ENCODE measurements at places on chromosomes 7 and 10.

GRCh38 chr7:11636274-11636673 lies 195.7 kb downstream of the THSD7A start:
- DNase-seq = no peak

DNA sequence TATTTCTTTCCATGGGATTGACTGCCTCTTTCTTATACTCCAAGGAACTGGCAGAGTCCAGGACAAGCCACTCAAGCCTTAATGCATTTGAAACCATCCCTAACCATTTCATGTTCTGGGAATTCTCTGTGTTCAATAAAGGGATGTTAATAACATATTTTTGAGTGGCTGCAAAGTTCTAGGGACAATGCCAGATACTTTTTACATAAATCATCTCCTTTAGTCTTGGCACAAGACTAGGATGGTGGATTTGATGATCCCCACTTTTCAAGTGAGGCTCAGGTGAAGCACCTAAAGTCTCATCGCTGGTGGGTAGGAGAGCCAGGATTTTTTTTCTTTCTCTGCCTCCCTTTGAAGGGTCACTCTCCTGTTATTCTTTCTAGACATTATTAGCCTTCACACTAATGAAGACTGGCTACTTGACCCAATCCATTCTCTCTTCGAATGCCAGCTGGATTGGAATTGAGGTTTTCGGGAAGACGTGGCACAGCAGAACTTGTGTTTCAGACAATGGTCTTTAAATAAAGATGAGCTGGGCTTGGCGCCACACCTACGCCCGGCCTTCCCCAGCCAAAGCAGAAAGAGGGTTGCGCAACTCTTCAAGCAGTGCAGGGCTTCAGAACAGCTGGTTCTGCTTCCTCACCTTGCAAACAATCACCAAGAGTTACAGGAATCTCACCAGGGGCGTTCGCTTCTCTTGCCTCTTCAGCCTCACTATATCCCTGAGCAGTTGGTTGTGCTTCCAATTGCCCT lies 73.8 kb upstream of the BMPER start:
- DNase-seq = no peak

DNA sequence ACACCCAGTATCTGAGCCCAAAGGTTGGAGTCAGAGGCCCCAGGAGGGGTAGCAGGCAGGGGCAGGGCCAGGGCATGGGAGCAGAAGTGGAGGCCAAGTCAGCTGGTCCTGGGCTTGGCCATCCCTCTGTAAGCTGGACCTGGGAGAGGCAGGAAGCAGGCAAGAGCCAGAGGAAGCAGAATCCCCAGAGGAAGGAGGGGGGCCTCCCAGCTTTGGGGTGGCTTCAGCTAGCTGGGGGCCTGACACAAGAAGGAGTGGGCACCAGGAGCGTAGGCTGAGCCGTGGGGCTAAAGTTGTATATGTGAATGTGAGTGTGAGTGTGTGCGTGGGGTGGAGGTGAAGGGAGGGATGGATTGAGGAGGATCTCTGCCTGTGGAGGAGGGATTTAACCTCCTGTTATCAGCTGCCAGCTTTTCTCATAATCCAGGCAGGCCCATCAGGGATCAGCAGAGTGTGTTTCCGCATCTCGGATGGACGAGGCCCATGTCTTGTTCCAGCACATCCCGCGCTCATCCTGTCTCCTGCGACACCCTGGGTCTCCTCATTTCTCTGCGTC lies 54.0 kb downstream of the NEURL1 start:
- no peak for DNase-seq

- no peak for DNase-seq
These were observed 260.7 kb downstream of the BMPER start for GRCh38 chr7:34165927-34166550.

DNA sequence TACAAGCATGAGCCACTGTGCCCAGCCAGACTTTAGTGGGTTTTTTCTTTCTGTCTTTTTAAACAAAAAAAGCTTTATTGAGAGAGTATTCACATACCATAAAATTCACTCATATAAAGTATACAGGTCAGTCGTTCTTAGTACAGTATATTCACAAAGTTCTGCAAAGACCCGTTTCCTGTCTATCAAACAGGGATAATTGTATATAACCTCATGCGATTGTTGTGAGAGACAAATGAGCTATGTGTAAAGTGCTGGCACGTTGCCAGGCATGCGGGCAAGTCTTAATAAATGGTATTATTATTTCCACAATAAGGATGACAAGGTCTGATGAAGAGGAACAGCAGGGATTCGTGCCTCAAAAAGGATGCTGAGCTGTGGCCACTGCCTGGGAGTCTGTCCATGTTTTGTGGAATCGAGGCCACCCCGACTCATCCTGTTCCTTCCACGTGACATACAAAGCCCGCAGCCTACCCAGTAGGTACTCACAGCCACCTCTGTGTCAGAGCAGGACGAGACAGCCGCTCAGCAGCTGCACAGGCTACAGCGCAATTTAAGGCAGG lies 51.6 kb downstream of the SMKR1 start:
- DNase-seq = no peak

DNA sequence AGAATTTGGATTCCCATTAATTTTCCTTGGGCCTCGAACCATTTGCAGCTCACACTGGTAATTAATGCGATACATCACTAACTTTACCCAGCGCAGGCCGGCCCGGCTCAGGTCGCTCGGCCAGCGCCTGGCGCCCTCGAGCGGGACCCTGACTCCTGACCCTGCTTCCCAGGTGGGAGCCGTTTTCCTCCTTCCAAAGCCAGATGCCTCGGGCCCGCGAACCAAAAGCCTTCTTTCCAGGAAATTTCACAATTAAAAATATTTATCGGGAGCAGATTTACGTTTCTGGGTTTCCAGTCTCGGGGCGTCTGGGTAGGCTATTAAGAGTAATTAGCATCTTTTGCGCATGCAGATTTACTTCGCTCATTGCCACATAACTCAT lies 12.2 kb downstream of the LBX1 start:
- no peak for DNase-seq

DNA sequence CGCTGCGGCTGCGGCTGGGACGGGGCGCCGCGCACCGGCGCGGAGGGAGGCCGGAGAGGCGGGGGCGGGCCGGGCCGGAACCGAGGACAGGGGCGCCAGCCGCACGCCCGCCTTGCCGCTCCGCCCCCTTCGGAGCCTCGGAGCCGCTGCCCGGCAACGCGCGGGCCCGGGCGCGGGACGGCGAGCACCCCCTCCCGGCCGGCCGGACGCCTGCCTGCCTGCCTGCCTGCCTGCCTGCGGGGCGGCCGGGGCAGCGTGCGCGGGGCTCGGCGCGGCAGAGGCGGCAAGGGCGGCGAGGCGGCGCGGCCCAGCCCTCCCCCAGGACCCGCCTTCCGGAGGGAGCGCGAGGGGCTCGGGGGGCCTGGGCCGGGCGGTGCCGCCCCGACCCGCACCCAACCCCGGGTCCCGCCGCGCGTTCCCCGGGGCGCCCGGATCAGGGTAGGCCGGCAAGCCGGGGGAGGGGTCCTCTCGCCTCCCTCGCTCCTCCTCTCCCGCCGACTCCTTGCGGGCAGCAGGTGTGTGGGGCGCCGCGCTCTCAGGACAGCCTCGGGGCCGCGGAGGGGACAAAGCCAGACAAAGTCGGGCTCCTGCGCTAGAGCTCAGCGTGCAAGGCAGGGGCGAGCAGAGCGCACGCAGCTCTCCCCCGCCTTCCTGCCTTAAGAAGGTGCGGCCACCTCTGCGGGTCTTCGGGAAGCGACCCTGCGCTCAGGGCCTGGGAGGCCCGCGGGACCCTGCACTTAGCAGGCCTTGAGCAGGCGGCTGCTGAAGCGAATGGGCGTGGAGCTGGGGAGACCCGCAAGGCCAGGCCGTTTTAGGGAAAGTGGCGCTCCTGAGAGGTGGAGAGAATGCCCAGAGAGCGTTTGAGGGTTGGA lies at the start of gene KIAA1549:
KIAA1549 (minus strand) TSS at position 58 of the 872 bp plus-strand sequence. CDS start 120 bp downstream, outside the sequence.
- peak; percentile 42 for DNase-seq

DNA sequence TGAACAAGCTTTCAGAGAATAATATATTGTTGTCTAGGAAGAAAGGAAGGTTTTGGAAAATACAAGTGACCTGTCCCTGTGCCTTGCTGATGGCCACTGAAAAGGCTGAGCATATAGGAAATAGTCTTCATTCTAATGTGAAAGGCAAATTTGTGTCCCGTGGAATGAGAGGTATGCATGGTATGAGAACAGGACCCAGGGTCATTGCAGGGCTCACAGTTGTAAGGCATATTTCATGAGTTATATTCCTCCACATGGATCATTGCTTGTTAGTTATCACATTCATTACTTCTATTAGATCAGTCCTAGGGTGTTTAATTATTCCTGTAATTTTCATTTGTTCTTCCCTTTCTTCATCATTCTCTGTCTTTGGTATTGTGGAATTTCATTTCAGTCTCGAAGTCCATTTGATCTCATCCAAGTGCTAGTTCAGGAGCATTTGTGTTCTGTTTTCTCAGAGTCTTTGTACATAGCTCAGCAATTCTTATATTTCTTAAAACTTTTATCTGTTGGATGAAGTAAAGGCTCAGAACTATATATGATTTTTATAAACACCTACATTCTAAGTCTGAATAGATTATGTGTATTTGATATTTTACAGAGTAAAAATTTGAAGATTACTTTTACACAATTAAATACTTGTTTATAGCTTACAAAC lies 39.4 kb upstream of the ARHGAP21 start:
- DNase-seq = no peak

- DNase-seq = no peak
These were observed 1.3 kb upstream of the FZD8 start for GRCh38 chr10:35643151-35644049.

DNA sequence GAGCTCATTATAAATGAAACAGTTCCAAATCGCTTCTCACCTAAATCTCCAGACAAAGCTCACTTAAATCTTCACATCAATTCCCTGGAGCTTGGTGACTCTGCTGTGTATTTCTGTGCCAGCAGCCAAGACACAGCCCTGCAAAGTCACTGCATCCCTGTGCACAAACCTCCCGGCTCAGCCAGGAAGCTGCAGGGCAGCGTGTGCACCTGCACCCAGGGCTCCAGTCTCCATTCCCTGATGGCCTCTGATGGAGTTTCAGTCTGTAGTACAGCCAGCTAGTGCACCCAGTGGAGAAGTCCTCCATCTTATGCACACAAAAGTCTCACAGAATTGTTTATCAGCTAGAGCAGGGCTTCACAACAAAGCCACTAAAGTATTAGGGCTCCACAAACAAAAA lies 51.1 kb upstream of the PRSS58 start:
- DNase-seq = no peak

DNA sequence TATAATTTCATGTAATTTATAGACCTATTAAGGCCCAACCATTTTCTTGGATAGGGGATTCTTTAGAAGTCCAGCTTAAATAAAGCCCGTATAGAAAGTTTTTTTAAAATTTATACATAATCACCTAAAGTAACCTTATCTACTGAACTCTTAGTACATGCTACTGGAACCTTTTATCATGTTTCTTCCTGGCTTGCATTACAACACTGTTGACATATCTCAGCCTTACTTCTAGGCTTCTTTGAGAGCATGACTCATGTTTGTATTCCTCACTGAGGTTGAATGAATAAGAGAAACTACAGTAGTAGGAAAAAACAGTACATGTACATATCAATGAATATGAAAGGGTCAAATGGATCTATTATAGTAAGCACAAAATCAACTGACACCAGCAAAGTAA lies 8.2 kb upstream of the MAGI2 start:
- DNase-seq = no peak
